Activated naive CD4-positive, alpha-beta T cell (primary cell): ENCODE measurements at places on chromosomes 6 and 20.

GRCh38 chr6:117818449-117818848 lies 88.6 kb upstream of the SLC35F1 start:
- DNase-seq, result no peak

- no peak for DNase-seq
Measured at GRCh38 chr6:113997116-113997515, 26.2 kb upstream of the HDAC2 start.

DNA sequence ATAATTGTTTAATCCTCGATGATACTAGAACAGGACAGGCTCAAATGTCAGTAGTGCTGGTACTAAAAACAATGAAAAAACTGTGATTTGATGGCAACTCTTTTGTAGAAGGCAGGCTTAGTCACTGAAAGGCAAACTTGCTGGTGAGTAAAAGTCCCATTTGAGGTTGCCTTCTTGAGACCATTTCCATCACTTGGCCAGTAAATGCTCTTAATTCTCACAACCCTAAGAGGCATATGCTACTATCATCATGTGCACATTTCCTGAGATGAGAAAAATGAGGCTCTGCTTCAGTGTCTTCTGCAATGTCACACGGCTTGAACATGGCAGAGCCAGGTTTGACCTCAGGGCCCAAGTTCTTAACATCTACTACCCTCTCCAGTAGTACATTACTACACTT lies 9.9 kb downstream of the AKIRIN2 start:
- no peak for DNase-seq

DNA sequence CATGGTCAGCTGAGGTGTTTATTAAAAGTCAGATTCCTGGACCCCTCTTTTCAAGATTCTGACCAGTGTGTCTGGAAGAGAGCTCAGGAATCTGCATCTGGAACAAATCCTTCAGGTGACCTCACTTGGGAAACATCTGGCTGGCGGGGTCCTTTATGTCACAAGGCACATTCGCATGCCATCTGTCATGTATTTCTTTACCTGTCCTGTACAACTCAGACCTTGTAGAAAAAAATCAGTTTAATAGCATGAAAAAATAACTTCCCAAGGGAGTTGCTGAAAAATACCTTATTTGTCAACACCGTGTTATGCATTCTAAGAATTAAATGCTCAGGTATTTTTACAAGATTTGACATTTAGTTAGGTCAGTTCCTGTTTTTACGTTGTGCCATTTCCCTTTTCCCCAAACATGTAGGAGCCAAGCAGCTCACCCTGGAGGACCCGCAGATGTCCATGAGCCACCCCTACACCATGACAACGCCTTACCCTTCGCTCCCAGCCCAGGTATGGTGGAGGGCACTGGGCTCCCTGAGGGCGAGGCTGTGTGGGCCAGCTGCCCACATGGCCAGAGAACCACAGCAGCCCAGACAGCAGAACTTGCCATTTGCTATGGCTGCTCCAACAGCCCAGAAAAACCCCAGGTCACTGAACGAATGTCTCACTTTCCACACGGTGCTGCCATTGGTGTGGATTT lies 4.0 kb downstream of the IRF4 start:
- no peak for DNase-seq

- no peak for DNase-seq
Measured at GRCh38 chr6:131414956-131415355, 158.1 kb upstream of the ARG1 start.

GRCh38 chr6:166307082-166308032 lies 835 bp downstream of the PRR18 start:
- no peak for DNase-seq

- no peak for DNase-seq
Measured at GRCh38 chr6:40477246-40478126, 109.7 kb downstream of the LRFN2 start.

GRCh38 chr6:122098201-122098678 lies 301.2 kb upstream of the HSF2 start:
- no peak for DNase-seq

DNA sequence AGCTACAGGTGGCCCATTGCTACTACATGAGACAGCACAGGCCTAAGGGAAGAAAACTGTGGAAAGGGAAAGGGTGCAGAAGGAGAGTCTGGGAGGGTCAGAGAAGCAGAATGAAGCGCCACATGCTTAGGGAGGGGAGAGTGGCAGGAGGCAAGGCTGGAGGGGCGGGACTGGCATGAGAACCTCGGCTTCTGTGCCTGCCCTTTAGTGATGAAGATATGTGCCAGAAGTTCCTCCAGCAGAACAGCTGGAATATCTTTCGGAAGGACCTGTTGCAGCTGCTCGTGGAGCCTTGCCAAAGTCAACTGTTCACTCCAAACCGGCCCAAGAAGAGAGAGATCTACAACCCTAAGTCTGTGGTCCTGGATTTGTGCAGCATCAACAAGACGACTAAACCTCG lies 61.8 kb downstream of the CNBD2 start:
- no peak for DNase-seq

DNA sequence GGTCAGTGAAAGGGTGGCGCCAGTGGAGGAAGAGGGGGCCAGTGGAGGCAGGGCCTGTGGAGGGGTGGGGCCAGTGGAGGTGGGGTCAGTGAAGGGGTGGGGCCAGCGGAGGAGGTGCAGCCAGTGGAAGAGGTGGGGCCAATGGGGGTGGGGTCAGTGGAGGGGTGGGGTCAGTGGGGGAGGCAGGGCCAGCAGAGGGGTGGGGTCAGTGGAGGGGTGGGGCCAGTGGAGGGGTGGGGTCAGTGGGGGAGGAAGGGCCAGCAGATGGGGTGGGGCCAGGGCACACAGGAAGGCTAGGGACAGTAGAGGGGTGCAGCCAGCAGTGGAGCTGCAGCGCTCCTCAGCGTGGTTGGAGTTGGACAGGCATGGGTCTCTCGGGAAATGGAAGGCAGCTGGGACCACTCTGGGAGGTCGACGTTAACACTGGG lies 18.7 kb downstream of the ADRM1 start:
- DNase-seq, result no peak

- no peak for DNase-seq
Measured at GRCh38 chr6:126188279-126188909, 151.5 kb upstream of the CENPW start.

- DNase-seq, result no peak
Measured at GRCh38 chr6:13548500-13549210, 25.7 kb upstream of the SIRT5 start.

- no peak for DNase-seq
Measured at GRCh38 chr6:44650495-44650894, 263.0 kb downstream of the CDC5L start.

DNA sequence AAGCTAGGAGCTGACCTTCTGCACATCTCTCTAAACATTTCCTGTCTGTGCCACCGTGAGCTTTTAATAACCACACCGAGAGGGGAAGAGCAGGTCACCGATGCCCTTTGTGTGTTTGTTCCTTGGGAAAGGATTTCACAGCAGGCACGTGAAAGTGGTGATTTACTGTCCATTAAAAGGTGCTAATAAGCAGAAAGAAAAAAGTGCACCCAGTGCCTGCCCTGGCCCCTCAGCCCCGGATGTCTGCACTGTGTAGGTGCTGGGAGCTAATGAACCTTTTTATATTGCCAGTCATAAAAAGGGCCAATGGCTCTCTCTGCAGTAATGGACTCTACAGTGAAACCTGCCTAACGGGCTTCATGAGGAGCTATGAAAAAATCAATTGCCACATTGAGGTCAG lies 312.6 kb downstream of the C6orf118 start:
- DNase-seq, result no peak

- no peak for DNase-seq
Measured at GRCh38 chr6:25196464-25196863, 82.7 kb upstream of the CARMIL1 start.

- DNase-seq, result no peak
Measured at GRCh38 chr20:37475252-37475651, 45.8 kb upstream of the NNAT start.

GRCh38 chr6:23690453-23691049 lies 435.5 kb upstream of the NRSN1 start:
- no peak for DNase-seq

- DNase-seq, result peak; percentile 50
Measured at GRCh38 chr20:43949741-43950618, 35.3 kb downstream of the TOX2 start.

DNA sequence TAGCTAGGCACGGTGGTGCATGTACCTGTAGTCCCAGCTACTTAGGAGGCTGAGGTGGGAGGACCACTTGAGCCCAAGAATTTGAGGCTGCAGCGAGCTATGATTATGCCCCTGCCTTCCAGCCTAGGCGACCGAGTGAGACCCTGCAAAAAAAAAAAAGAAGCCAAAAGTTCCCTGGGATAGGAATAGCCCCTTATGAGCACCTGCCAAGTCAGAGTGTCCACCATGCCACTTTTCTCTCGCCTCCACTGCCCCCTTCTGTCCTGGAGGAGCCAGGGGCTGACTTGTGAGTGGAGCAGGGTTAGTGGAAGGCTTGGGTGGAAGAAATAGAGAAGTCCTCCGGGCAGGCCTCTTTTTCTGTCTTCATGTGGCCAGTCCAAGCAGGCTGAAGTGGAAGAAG lies 12.1 kb upstream of the DDX27 start:
- no peak for DNase-seq

GRCh38 chr6:116568111-116568510 lies 3.2 kb upstream of the RWDD1 start:
- DNase-seq, result no peak

DNA sequence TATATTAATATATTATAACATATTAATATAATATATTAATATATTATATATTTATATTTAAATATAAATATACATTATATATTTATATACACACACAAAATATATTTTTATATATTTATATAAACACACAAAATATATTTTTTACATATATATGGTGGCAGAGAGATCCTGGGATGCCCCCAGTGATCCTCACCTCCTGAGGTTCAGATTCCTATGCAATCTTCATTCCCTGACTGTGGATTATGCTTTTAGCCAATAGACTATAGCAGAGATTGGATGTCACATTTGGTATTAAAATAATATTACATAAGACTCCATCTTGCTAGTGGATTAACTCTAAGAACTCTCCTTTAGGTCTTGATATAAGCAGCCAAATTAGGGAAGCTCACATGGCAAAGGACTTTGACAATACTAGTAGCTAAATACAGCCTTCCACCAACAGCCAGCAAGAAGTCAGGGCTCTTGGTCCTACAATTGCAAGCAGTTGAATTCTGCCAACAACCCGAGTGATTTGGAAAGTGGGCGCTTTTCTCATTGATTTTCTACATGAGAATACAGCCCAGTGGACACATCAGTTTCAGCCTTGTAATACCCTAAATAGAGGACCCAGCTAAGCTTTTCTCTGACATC lies 681.0 kb downstream of the C6orf118 start:
- no peak for DNase-seq

- no peak for DNase-seq
Measured at GRCh38 chr20:16749573-16749972, 1.4 kb downstream of the OTOR start.

GRCh38 chr6:107196152-107196551 lies 80.8 kb upstream of the BEND3 start:
- DNase-seq, result no peak

- no peak for DNase-seq
Measured at GRCh38 chr20:46563860-46564221, 13.4 kb upstream of the OCSTAMP start.

- no peak for DNase-seq
Measured at GRCh38 chr20:34506480-34506879, 9.7 kb upstream of the DYNLRB1 start.

DNA sequence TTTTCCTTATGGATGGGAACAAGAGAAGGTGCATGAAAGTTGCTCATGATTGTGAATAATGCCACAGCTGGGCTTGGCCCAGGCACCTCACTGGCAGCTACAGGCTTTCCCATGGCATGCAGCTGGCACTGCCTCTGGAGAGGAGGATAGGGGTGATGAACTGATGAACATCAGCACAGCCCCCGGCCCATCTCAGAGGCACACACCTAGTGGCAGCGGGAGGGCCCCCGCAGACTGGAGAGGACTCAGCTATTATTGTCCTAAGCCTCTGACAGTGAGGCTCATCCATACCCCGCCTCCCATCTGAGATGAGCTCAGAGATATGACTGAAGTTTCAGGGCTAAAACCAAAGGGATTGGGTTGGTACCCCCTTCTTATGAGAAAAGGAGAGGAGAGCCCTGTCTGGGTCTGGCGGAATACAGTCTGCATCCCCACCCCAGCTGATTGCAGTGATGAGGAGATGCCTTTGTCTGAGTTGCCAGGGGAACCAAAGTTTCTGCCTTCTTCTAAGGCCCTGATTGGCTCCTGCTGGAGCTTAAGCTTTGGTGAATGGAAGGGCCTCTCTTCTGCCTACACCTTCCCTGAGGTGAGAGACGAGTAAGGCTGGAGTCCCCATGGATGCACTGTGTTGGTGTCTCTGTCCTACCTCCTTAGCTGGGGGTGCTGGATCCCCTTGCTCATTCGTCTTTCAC lies 27.6 kb upstream of the EPB41L1 start:
- DNase-seq, result no peak

DNA sequence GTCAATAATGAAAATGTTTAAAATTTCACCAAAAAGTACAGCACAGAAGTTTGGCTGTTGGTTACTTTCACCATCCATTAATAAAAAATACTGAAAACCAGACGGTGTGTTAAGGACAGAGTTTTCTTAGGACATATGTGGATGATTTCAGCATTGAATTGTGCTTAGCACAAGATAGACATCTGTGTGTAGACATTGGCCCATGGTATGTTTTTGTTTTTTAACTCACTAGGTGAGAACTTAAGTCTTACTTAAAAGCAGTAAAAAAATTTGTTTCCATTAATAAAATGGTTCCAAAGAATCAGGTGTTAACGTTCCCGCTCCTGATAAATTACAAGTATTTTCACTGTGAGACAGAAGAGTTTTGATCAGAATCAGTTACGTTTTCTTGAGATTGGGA lies 4.2 kb downstream of the TBPL1 start:
- DNase-seq, result no peak

DNA sequence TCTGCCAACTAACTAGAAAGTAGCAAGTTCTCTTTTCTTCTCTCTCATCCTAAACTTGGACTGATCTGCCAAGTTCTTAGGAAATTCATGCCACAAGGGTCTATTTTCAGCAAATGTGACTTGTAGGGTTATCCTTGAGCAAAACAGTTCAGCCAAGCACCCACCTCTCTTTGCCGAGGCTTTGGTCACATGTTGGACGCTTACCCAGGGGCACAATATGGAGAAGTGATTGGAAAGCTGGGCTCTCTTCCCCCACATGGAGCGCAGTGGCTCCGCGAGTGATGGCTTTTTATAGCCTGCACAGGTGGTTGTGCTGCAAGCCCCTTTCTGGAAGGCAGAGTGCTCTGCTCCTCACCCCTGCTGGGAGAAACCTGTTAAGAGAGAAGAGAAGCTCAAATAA lies 47.7 kb upstream of the FNDC1 start:
- DNase-seq, result no peak

GRCh38 chr6:34474754-34475153 lies 8.9 kb downstream of the PACSIN1 start:
- DNase-seq, result no peak

DNA sequence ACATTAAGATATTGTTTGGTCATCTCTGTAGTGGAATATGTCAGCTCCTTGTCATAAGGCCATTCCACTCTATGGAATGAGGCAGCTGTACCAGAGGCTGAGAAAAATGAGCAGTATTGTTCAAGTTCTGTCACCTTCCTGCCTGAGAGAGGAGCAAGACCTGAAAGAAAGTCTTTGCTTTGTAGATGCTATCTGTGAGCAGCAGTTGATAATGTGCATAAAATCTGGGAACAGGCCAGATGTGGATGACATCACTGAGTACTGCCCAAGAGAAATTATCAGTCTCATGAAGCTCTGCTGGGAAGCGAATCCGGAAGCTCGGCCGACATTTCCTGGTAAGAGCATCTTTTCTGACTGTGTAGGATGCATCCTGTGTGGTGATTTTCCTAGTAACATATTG lies 16.8 kb downstream of the RIPK1 start:
- DNase-seq, result no peak
